ENCODE measurements at places on chromosomes 3 and 15.

GRCh38 chr15:25803541-25803940, 59.6 kb downstream of the ATP10A start:
- H3K27ac ChIP-seq: no peak overlapping the region
- H3K36me3 ChIP-seq: no peaks in the 10 kb centered on the region
- no peak overlapping the region for H3K4me3 ChIP-seq

- H3K27me3 ChIP-seq: no peaks in the 10 kb centered on the region
- no peak for DNase-seq
- peaks cover 25% of the 10 kb centered on the region for H3K4me1 ChIP-seq
Measured at GRCh38 chr3:99648516-99648915, 10.1 kb downstream of the COL8A1 start.

DNA sequence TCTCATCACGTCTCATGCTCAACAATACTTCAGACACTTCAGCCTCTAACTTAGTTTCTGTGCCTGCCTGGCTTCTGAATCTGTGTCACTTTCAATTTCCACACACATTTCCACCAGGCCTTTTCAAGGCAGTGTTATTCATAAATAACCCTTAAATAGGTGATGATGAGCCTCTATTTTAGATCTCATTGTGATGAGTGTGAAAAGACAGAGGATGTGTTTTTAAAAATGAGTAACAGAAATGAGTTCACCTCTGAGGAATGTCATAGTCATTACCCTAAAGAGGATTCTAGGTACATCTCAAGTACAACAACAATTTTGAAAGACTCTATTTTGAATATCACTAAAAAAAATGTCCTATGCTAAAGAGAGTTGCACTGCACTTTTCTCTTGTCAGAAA, 64.6 kb downstream of the STAC start:
- H3K4me1 ChIP-seq: no peaks in the 10 kb centered on the region
- H3K27ac ChIP-seq: no peak overlapping the region
- H3K4me3 ChIP-seq: no peak overlapping the region
- no peak for DNase-seq
- no peaks in the 10 kb centered on the region for H3K36me3 ChIP-seq

DNA sequence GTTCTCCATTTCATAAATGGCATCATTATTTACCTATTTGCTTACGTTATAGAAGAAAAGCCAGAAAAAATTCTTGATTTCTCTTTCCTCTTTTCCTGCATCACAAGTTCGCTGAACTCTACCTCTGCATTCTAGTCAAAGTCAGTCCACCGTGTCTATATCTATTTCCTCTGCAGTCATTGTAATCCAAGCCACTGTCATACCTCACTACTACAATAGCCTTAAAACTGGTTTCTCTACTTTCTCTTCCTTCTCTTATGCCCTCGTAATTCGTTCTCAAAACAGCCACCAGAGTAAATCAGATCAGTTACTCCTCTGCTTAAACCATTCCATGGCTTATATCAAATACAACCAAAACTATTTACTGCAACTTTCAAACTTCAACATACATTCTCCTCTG, 13.4 kb upstream of the FAM81A start:
- H3K27ac ChIP-seq: no peak overlapping the region
- H3K4me3 ChIP-seq: no peak overlapping the region
- H3K27me3 ChIP-seq: peaks cover 4% of the 10 kb centered on the region
- no peaks in the 10 kb centered on the region for H3K4me1 ChIP-seq
- DNase-seq: no peak
- no peaks in the 10 kb centered on the region for H3K36me3 ChIP-seq

GRCh38 chr3:191235331-191236314, 36.6 kb downstream of the OSTN start:
- no peaks in the 10 kb centered on the region for H3K27me3 ChIP-seq
- no peaks in the 10 kb centered on the region for H3K36me3 ChIP-seq
- H3K27ac ChIP-seq: no peak overlapping the region

DNA sequence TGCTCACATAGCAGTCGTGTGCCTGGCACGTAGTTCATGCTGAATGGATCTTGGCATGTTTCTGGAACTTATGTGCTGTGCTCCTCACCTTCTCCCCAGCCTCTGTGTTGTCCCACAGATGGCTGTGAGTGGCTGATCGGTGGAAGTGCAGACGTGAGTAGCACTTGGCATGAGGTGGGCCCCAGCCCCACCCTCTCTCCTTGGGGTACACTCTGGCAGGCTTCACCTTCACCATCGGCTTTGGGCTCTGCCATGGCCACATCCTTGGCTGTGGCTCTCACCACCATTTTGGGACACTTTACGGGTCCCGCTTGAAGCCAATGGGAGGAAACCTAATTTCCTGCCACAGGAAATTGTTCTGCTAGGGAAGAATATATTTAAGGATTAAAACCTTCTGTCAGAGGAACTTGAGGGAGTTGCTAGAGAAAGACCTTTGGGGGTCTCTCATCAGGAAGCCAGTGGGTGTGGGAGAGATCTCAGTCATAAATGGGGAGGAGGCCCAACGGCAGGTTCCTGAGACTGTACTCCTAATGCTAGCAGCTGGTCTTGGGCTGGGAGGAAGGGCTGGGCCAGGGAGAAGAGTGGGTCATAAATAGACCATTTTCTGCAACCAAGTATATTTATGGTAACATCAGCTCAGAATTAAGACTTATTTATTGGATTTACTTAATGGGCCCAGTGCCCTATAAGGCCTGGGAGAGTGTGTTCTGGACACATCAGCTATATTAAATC, 92.3 kb downstream of the SMAD3 start:
- no peak overlapping the region for H3K4me3 ChIP-seq
- H3K4me1 ChIP-seq: peaks cover 74% of the 10 kb centered on the region
- DNase-seq: peak; percentile 98

GRCh38 chr3:179224584-179224983, 26.3 kb downstream of the KCNMB3 start:
- H3K27ac ChIP-seq: no peak overlapping the region
- no peaks in the 10 kb centered on the region for H3K4me1 ChIP-seq
- H3K36me3 ChIP-seq: no peaks in the 10 kb centered on the region
- H3K27me3 ChIP-seq: no peaks in the 10 kb centered on the region
- no peak for DNase-seq

DNA sequence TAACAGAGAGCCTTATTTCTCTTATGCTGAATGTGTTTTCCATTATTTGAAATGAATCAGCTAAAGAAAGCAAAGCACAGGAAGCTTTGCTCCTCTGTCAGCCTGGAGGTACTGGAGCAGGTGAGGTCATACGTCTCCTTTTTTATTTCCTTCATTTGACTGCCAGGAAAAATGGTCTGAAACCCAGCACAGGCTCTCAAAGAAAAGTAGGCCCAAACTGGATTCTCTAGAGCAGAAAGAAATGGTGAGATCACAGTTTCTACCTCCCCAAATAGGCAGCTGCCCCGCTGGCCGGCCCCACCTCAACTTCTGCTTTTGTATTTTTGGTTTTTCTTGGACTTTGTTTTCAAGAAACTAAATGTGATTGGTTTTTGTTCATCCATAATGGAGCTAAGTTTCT, 95.1 kb downstream of the RPL39L start:
- peaks cover 14% of the 10 kb centered on the region for H3K4me1 ChIP-seq
- DNase-seq: no peak
- no peaks in the 10 kb centered on the region for H3K27me3 ChIP-seq
- H3K36me3 ChIP-seq: peaks cover 33% of the 10 kb centered on the region
- H3K4me3 ChIP-seq: no peak overlapping the region

DNA sequence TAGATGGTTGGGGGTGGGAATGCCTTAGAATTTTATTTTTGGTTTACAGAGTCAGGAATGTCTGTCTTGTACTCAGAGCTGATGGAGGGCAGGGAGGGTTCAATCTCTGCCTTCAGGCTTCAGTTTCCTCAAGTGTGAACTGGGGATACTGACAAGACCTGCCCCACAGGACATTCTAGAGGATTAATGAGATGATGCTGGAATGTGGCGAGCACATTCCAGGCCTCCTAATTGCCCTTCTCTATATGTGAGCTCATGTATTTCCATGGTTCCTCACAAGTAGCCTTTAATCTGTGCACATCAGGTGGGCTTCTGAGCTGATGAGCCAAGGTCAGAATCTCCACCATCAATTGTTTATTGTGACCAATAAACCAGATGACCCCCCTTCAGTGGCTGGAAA, 90.4 kb downstream of the CACNA2D3 start:
- H3K27me3 ChIP-seq: no peaks in the 10 kb centered on the region
- H3K4me1 ChIP-seq: no peaks in the 10 kb centered on the region
- no peak overlapping the region for H3K4me3 ChIP-seq
- no peaks in the 10 kb centered on the region for H3K36me3 ChIP-seq
- no peak for DNase-seq

DNA sequence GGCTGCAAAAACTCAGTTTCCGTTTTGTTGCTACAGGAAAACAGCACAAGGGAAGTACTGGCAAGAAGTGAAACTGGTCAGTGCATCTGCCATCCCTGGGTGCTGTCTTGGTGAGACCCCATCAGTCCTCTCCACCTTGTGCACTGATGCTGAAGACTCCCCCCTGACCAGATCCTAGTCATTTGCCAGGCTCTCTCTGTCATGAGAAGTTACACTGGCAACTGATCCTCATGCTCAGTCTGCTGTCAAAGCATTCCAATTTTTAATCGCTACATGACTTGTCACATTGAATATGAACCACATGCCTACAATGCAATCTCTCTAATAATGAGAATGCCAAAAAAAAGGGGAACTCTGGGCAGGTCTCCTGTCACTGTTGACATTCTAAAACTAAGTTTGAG, 296.5 kb downstream of the ZIC1 start:
- no peaks in the 10 kb centered on the region for H3K4me1 ChIP-seq
- no peak overlapping the region for H3K4me3 ChIP-seq
- H3K27me3 ChIP-seq: no peaks in the 10 kb centered on the region
- H3K27ac ChIP-seq: no peak overlapping the region

DNA sequence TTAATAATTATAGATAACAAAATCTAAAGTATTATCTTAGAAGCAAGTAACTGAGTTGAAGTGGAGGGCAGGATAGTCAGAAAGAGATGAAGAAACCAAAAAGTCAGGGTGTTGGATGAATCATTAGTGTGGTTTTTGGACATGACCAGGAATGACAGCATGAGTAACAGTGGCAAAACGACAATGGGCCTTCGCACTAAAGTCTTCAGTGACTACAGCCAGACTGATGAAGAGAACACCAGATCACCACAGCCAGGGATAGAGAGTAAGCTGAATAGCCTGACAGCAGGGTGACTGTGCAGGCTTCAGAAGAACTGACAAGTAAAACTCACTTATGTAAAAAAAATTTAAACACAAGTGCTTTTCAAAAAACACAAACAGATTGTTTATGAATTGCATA, 96.0 kb upstream of the MELTF start:
- H3K36me3 ChIP-seq: peaks cover 15% of the 10 kb centered on the region
- no peak overlapping the region for H3K4me3 ChIP-seq
- no peaks in the 10 kb centered on the region for H3K4me1 ChIP-seq

DNA sequence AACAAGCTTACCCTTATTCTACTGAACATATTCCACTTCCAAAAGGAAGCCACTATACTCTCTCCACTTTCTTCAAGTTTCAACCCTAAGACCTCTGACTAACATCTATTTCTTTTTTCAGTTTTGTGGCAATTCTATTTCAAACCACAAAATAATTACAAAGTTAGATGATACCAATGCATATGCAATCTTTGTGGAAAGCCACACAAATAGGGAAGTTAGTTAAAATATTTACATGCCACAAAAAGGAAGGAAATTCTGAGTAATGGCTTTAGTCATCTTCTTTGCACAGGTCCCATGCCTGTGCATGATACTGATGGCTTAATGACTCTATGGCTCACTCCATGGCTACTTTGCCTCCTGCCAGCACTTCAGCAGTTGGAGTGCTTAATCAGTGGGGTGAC, 57.0 kb upstream of the MCTP2 start:
- no peaks in the 10 kb centered on the region for H3K36me3 ChIP-seq
- no peaks in the 10 kb centered on the region for H3K4me1 ChIP-seq

DNA sequence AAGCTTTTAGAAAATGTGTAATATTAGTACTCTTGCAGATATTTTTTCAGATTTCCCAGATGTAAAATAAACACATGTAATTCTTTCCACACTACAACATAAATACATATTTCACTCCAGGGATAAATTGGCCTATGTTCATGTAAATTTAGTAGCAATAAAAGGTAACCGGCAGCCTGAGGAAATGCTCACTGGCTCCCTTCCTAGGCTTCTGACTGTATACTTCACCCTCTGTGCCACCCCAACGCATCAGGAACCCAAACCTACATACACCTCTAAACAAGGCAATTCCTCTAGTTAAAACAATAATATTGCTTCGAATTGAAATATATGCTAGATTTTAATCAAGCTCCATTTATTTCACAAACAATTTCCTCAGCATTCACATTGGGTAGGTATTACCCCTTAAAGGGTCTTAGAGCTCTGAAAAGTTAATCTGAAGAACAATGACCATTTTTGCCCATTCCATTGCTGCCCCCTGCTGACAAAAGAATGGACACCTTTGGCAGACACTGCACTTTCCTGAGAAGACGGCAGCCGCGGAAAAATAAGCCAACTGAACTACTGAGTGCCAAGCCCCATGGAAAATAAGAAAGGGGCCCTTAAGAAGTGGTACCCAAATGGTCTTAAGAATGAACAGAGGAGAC, 212.5 kb downstream of the OSBPL10 start:
- H3K27ac ChIP-seq: no peak overlapping the region
- H3K4me1 ChIP-seq: no peaks in the 10 kb centered on the region
- peak; percentile 63 for DNase-seq
- no peaks in the 10 kb centered on the region for H3K27me3 ChIP-seq

DNA sequence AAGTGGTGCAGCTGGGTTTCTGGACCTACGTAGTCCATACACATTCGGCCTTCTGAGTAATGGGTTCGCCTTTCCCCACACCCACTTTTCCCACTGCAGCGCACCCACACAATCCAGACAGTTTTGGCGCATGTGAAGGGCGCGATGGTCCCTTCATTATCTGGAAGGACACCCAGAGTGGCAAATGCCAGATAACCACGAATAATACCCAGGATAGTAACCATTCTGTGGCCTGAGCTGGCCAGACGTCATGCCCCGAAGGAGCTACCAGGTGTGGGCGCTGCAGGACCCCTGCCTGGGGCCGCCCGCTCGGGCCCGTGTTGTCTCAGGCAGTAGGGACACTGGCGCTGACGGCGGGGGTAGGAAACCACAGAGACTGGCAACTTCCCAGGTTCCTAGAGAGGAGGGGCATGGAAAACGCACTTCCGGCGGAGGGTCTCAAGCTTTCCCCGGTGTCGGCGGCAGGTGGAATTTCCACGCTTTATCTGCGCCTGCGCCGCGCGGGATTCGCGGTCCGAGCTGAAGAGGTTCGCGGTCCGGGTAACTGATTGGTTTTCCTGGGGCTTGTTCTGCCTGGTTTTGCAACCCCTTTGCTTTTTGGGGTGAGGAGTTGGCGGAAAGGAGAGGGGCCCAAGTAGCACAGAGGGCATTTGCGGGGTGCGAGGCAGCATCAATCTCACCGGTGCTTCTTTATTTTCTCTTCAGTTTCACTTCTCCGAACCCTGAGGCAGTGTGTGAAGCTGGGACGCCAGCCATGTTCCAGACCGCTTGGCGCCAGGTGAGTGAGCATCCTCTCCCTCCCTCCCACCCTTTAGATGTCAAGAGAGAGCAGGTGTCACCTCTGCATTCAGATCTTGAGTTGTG, at the start of gene ZNF620:
Gene ZNF620 (plus strand): TSS at position 441 of the 864 bp plus-strand sequence. CDS start 314 bp downstream, at position 755.
- DNase-seq: peak; percentile 83
- H3K4me3 ChIP-seq: peak within 1 kb of the TSS; percentile 60
- peak within 1 kb of the TSS; percentile 55 for H3K27ac ChIP-seq
- H3K4me1 ChIP-seq: no peaks in the 10 kb centered on the region

GRCh38 chr15:88938802-88939485, 25.8 kb upstream of the MFGE8 start:
- H3K27me3 ChIP-seq: no peaks in the 10 kb centered on the region
- H3K36me3 ChIP-seq: no peaks in the 10 kb centered on the region
- no peaks in the 10 kb centered on the region for H3K4me1 ChIP-seq
- no peak overlapping the region for H3K4me3 ChIP-seq
- no peak overlapping the region for H3K27ac ChIP-seq

Measured in A673 (cell line).